RCC 7860 (cell line): ENCODE measurements at places on chromosomes 7 and 10.

DNA sequence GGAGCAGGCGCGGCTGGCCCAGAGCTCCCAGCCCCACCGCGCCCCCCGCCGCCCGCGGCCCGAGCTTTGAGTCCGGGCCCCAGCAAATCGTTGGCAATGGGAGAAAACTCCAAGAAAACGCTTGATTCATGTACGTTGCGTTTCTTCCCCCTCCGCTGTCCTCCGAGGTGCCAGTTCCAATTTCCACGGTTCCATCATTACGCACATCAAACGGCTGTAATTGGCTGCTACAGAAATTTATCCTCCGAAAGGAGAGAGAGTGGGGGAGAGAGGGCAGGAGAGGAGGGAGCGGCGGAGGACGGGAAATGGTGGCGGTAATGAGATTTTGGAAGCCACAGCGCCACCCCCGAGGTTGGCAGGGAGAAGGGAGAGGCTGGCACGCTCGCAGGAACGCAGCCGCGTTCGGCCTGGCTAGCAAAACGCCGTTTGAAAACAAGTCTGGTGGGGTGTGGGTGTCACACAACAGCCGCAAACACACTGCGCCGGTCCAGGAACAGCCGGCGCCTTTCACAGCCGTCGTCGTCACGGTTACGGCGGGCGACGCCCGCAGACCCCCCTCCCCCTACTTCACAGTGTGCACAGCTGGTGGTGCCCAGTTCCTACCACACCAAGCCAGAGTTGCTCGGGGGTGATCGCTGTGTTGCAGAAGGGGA, 57.5 kb downstream of the UNCX start:
- no peak for DNase-seq

DNA sequence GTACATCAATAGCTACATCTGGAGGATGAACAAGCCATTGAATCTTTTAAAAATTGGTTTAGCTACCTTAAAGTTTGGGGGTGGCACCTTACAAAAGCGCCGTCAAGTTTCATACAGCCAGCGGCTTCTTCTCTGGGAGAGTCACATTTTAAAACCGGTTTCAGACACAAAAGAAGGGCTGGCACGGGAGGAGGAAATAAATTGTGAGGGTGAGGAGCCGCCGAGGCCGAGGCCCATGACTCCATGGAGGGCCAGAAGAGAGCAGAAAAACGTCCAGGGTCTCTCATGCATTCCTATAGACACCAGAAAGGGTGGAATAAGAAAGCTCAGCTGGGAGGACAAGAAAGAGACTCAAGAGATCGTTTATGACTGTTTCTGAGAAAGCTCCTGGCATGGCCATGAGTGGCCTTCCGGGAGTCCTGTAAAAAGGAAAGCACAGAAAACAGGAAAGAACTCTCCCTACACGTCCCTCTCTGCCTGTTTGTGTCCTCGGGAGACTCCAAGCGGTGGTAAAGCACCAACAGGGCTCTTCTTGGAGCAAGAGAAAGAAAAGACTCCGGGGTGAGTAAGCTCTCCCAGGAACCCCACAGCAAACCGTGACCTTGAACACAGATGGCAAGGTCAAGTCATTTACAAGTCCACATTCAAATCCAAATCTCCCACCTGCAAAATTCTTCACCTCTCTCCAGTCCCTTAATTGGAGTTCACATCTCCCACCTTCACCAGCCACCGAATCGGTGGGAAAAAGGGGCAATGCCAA, 1.8 kb downstream of the FRAT2 start:
- peak; percentile 61 for DNase-seq

DNA sequence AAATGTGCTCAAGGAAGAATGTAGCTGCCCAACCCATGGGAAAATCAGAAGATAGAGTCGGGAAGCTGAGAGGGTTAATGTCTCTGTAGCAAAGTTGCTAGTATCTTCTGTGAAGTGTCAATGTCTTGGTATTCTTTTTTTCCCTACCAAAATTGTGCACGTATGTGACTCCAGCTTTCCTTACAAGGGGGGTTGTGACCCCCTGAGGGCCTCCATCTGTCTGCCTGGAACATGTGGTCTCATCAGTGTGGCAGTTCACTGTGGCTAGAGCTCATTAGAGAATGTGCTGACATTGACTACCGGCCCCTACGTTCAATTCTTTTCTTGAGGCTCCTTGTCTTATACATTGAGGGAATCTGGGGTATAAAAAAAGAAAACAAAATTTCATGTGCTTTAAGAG, 725.2 kb upstream of the CELF2 start:
- DNase-seq = no peak

- peak; percentile 80 for DNase-seq
Measured at GRCh38 chr10:34526186-34526585, 288.9 kb downstream of the PARD3 start.

- peak; percentile 5 for DNase-seq
Measured at GRCh38 chr10:103732339-103733044, 122.9 kb downstream of the SH3PXD2A start.

GRCh38 chr7:18345641-18346234, 149.8 kb upstream of the HDAC9 start:
- DNase-seq = peak; percentile 41

DNA sequence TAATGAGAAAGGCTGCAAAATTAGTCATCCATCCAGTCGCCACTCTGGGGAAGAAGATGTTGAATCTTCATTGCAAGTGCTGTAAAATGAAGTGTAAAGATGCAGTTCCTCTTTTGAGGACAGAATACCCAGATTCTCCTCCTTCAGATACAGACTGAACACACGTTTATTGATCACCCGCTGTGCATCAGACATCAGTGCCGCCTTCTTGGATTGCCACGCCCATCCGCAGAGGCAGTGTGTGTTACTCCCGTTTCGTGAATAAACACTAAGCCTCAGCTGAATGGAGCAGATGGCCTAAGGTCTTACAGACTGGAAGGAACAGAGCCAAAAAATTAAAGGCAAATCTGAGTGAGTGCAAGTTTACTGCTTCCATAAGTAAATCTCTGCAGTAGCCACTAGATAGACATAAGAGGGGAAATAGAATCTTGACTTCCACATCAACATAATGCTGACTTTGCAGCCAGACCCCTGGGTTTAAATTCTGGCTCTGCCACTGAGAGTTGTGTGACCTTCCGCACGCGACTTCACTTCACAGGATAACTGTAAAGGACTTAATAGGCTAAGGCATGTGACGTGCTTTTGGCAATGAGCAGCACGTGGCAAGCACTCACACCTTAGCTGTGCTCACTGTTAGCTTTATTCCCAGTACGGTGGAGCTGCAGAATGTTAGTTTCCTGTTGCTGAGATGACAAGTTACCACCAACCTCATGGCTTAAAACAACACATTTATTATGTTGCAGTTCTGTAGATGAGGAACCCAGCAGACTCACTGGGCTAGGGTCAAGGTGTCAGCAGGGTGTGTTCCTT, 285.9 kb downstream of the CELF2 start:
- DNase-seq = no peak

- no peak for DNase-seq
Measured at GRCh38 chr10:91556691-91557566, 75.9 kb downstream of the PPP1R3C start.

- no peak for DNase-seq
Measured at GRCh38 chr10:50577010-50577409, 46.7 kb downstream of the SGMS1 start.

DNA sequence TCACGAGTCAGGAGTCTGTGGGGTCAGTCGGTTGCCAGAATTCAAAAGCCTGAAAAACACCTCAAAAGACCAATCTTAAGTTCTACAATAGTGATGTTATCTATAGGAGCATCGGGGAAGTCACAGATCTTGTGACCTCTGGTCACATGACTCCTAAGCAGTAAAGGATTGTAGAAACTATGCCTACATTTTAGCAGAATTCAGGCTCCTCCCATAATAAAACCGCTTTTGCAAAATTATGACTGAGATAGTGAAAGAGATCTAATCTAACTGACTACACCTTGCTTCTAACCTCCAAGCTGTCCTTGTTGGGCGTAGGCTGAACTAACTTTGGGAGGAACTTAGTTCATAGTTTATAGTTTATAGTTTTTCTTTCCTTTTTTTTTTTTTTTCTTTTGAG, 16.6 kb downstream of the SSMEM1 start:
- DNase-seq = no peak

DNA sequence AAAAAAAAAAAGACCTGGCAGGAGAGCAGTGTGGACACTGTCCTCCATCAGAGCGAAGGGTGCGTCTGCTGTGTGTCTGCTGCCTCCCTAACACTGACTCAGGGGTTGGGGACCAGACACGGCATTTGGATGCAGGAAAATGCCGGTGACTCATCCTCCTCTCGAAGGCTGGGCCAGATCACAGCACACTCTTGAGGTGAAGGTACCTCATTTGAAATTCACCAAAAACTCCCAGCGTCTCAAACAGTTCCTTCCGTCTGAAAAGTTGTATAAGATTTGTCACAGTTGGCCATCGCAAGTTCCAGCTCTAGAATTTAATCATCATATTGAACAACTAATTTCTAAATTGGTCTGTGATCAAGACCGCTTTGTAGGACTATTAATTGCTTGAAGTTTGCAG, 118.1 kb upstream of the LYZL2 start:
- peak; percentile 11 for DNase-seq

GRCh38 chr7:16278167-16278787, 143.1 kb downstream of the CRPPA start:
- no peak for DNase-seq

DNA sequence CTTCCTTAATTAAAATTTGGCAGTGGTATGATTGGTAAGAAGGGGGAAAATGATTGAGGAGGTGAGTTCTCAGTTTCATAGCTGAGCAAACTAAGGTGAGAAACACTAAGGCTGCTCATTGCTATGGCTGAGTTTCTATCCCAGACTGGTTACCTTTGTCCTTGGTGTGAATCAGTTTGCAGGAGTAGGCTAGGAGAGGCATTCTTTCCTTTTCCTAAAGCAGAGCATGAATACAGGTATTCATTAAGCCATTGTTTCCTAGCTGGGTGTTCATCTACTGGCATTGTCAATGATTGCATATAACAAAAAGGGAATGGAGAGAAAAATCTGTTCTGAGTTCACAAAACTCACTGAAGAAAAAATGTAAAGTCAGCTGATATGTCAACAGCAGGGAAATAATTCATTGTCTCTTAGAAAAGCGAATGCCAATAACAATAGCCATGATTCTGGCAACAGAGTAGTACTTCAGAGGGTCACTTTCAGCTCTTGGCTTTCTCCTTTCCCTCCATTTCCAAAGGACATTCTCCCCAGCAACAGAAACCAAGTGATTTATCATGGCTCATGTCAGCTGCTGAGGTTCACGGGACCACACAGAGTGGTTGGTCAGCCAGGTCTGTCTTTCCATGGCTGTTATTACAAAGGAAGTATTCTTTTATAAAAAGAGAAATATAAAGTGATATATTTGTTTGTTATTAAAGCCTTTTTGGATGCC, 234.0 kb downstream of the BICC1 start:
- DNase-seq = no peak

DNA sequence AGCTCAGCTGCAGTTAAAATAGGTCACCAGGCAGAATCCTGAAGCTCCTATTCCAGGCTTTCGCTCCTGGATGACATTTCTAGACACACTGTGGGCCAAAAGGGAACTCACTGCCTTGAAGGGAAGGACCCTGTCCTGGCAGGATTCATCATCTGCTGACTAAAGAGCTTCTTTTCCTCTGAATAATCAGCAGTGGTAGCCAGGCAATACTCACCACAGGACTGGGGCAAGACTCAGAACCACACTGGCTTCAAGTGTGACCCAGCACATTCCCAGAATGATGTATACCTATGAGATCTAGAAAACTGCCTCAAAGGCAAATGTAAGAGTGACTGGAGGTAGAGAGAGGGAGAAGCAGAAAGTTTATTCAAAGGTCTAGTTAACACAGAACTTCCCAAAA, 29.5 kb upstream of the EBF3 start:
- peak; percentile 23 for DNase-seq

DNA sequence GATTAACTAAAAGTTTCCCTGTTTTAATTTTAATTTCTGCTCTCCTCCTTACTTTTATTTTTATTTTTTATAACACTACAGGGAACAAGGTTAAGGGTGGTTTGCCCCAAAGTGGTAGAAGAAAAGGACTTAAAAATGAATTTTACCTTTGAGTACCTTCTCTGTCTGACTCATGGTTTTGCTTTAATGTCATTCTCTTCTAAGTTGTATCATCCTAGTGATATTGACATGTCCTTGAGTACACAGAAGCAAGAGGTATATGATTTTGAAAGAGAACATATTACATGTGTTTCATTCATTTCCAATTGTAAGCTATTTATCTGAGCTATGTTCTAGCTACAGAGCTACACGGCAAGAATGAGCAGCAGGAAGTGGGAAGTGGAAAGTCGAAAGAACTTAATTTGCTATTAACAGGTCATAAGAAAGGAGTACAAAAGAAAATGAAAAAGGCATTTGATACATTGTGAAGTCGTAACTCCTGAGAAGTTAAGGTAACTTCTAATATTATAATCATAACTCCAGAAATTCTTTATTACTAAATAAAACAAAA, 112.5 kb downstream of the SEMA3A start:
- no peak for DNase-seq
